ENCODE measurements at places on chromosomes 2 and 18.
A peak's percentile ranks its signal among the peaks of the same experiment; 100 is the strongest.

DNA sequence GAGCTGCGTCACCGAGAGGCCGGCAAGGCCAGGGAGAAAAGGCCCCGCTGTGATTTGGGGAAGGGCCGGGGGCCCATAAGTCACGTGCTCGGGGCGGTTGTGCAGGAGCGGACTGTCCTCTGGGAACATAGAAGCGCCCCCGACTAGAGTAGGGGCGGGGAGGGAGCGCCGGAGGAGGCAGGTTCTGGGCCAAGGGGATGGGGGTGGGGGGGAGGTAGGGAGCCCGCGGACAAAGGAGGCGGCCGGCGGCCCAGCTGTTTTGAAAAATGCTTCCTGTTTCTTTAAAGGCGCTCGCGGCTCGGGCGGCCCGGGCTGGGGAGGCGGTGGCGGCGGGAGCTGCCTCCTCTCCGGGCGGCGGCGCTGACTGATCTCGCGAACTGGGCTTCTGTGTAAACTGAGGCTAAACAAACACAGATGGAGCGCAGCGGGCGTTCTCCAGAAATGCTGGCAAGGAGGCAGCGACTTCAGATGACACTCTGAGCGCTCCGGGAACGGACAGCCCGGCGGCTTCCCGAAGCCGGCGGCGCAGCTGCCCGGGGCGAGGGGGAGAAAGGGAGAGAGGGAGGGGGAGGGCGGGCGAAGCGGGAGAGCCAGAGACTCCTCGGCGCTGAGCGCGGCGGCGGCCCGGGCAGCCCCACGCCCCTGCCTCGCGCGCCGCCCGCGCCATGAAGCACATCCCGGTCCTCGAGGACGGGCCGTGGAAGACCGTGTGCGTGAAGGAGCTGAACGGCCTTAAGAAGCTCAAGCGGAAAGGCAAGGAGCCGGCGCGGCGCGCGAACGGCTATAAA lies at the start of gene ATOH8:
Gene ATOH8 (plus strand): TSS at position 467 of the 788 bp plus-strand sequence. CDS start 199 bp downstream, at position 666.
- peak; percentile 68 for DNase-seq

DNA sequence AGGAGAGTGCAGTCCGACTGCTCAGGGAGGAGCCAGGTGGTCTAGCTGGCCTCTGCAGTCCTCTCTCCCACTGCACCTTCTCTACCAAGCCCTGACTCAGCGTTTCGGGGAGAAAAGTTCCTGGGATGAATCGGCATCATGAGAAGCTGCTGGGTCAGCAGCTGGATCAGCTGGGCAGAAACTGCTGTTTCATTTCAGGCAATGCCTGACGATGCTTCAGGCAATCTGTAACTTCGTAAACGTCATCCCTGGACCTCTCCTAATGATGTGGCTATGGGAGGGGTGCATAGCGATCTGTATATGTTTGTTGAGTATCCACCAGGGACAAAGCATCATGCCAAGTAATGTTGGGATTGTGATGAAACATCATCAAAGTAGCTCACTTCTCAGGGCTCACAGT lies 20.7 kb downstream of the LIPG start:
- no peak for DNase-seq

- DNase-seq: peak; percentile 67
These were observed 225.7 kb upstream of the CCDC150 start for GRCh38 chr2:196413821-196414274.

DNA sequence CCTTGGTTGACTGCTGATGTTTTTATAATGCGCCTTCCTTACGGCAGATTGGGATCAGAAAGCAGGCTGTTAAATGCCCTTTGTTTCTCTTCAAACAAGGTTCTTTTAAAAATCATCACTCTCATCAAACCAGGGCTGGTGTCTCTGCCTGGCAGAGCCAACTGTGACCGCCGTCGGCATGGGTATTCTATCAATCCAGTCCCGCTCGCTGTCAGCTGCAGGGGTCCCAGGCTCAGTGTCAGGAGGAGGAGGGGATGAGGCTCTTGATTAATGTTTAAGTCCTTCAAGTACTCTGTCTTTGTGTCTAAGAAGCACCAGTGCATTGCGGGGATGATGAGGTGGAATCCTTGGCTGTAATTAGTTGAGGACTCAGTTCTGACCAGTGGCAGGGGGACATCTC lies 348.1 kb downstream of the RNF144A start:
- no peak for DNase-seq

DNA sequence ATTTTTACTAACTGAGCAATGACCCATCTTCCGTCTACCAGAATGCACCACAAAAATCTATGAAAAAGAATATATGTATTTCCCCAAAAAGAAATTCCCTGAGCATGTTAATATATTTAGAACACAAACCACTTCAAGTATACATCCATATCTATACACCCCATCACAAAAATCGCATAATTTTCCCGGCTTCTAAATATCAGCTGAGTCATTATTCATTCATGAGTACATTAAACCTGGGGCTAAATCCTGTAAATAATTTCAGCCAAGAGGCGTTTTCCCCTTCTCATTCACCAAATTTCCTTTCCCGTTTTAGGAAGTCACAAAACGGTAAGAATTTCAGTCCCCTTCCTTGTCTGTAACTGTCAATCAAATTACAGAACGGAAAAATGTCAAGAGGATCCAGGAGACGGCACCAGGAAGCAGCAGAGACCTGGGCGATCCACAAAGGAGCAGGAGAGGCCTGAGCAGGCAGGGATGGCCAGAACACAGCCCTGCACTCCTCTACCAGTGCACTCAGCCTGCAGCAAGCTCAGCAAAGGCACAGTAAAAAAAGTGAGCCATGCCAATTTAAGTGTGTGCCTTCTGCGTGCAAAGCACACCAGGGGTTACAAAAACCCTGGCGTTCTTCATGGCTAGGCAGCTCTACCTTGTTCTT lies 300.7 kb downstream of the TCF4 start:
- no peak for DNase-seq

DNA sequence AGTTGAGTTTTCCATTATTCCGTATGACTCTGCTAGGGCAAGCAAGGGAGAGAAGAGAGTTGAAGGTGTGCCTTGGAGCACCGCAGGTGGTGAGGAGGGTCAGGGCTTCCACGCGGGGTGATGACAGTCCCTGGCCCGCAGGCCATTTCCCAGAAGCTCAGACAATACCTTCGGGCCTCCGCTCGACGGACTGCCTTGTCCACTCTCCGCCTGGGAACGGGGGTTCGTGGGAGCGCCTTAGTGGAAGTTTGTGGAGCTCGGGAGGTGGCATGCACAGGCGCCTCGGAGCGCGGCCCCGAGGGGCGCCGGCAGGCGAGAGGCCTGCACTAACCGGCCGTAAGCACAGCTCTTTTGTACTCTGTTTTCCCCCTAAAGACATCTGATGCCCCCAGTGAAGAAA lies 69.8 kb downstream of the ARHGEF33 start:
- no peak for DNase-seq

DNA sequence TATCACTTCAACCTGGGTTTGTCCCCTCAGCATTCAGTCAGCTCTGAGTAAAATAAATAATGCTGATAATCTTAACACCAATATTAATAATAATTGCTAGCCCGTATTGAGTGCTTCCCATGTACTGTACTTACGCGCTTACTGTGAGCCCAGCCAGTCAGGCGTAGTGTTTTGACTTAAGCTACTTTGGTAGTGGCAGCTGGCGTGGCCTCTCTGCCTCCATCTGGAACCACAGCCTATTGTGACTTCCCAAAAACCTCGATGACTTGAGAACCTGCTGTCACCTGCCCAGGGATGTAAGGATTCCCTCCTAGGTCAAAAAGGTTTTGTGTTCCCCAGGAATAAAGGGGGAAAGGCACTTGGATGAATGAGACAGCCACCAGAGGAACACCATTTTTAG lies 53.2 kb downstream of the SUMO1 start:
- DNase-seq: no peak

- peak; percentile 85 for DNase-seq
These were observed 1.1 kb downstream of the EPC2 start for GRCh38 chr2:148645539-148646230.

DNA sequence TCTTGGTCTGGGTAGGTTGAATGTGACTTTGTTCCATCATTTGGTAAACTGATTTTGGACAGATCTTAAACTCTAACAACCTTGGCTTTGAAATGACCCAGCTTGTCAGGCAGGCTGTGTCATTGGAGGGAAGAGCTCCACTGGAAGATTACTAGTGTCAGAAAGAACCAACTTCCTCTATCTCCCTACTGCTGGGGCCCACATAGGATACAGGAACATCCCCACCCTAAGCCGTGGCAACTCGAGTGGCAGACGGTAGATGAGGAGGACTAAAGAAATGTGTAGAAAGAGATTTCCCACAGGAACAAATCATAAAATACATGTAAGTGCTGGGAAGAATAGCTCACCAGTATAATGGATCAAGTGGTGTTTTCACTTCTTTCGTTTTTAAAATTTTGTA lies 4.3 kb upstream of the G6PC2 start:
- DNase-seq: no peak
